ENCODE measurements at places on chromosomes 2 and 18. TPM values are rescaled to one million over a fixed set of nuclear protein-coding genes. Genes with fewer than 3 reads are reported as not detected.

Gene NT5DC4
- total RNA-seq, result not detected

Gene ANKRD30B
- total RNA-seq, result not detected

Gene KATNAL2
- total RNA-seq, result 59.7 TPM

Gene CD8B2
- not detected for total RNA-seq

Gene IFIH1
- total RNA-seq, result 20.3 TPM

Gene HOXD1
- total RNA-seq, result 0.40 TPM

Gene ASB18
- total RNA-seq, result not detected

Gene LGALSL
- total RNA-seq, result 8.7 TPM

Gene HDAC4
- total RNA-seq, result 12.9 TPM

Gene CAPG
- 242 TPM for total RNA-seq

Gene WNT10A
- not detected for total RNA-seq

Gene FHOD3
- total RNA-seq, result 5.8 TPM

Gene TTC31
- 23.9 TPM for total RNA-seq

Gene TLX2
- total RNA-seq, result not detected
